ENCODE measurements at places on chromosomes 12 and 14. TPM values are rescaled to one million over a fixed set of nuclear protein-coding genes. Genes with fewer than 3 reads are reported as not detected.

TSHR gene
- not detected for total RNA-seq

TMEM52B gene
- total RNA-seq, result not detected

LRRC10 gene
- not detected for total RNA-seq

OR4E2 gene
- total RNA-seq, result not detected

CMTM5 gene
- 0.60 TPM for total RNA-seq

VWF gene
- not detected for total RNA-seq

RPL10L gene
- total RNA-seq, result not detected

EDDM3A gene
- total RNA-seq, result not detected

DNA sequence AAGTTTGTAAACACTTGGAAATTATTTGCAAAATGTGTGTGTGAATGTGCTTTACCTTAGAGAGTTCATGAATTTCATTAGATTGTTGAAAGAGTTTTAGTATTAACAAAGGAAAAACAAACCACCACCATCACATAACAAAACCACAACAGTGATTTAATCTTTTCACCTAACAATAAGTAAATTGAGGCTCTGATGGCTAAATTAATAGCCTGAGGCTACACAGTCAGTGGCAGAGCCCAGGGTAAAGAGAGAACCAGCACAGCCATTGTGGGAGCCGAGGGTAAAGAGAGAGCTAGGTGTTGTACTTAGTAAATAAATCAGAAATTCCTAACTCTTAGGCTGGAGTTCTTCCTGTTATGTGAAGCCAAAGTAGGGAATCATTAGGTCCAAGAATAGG, 51.2 kb upstream of the CAPRIN2 start:
- no peak for DNase-seq

DNA sequence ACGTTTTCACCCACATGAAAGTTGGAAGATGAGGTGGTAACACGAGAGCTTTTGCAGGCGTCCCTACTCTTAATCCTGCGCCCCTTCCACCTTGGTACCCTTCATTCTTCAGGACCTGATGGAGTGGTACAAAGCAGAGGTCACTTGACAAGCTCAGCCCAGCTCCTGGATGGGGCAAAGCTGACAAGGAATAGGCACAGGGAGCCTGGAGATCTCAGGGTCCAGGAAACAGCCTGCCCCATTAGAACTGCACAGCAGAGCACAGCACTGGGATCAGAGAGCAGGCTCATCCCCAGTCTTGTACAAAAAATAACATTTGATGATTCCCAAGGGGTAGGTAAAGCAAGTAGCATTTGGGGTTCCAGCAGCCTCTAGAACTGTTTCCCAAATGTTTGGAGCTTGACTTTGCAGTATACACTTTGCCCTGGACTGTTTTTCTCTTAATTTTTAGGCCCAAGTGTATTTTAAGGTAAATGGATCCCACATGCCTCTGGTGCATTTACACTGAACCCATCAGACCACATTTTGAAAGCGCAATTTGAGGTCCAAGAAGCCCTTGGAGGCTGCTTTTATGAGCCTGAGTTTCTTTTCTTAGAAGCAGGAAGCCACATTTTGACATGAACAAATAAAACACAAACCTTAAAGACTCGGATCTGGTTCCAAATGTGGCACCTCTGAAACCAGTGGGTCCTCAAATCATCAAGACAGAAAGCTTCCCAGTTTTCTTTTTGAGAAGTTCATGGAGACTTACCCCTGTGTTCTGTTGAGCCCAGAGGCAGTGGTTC, 633 bp downstream of the TC2N start:
- DNase-seq, result no peak

GRCh38 chr12:6438345-6438744, 6.4 kb upstream of the CD27 start:
- DNase-seq, result no peak

DNA sequence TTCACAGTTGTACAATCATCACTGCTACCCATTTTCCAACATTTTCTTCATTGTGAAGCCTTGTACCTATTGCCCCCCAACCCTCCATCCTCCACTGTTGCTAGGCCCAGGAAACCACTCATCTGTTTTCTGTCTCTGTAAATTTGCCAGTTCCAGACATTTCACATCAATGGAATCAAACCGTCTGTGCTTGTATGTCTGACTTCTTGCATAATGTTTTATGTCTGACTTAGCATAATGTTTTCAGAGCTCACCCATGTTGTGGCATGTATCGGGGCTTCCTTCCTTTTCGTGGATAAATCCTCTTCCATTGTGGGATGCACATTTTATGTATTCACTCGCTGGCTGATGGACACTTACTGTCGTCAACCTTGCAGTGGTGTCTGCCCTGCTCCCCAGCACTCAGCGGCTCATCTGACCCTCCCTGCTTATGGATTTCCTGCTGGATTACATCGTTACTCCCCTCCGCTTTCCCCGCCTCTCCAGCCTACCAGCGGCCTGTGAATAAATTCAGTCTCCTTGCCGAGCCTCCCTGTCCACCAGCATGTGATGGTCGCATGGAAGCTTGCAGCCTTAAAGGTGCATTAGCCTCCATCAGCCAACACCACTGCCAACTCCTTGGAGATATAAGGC, 727.6 kb upstream of the TMEM132C start:
- DNase-seq, result peak; percentile 22

GRCh38 chr14:21123429-21123828, 22.6 kb downstream of the TMEM253 start:
- DNase-seq, result no peak

- no peak for DNase-seq
These were observed 100.2 kb downstream of the RIN3 start for GRCh38 chr14:92613681-92614260.

GRCh38 chr14:90893510-90893909, 77.3 kb upstream of the TTC7B start:
- DNase-seq, result no peak

GRCh38 chr14:23056145-23056955, 970 bp downstream of the CDH24 start:
- peak; percentile 63 for DNase-seq

- no peak for DNase-seq
These were observed 62.5 kb upstream of the GPR68 start for GRCh38 chr14:91307046-91307445.

DNA sequence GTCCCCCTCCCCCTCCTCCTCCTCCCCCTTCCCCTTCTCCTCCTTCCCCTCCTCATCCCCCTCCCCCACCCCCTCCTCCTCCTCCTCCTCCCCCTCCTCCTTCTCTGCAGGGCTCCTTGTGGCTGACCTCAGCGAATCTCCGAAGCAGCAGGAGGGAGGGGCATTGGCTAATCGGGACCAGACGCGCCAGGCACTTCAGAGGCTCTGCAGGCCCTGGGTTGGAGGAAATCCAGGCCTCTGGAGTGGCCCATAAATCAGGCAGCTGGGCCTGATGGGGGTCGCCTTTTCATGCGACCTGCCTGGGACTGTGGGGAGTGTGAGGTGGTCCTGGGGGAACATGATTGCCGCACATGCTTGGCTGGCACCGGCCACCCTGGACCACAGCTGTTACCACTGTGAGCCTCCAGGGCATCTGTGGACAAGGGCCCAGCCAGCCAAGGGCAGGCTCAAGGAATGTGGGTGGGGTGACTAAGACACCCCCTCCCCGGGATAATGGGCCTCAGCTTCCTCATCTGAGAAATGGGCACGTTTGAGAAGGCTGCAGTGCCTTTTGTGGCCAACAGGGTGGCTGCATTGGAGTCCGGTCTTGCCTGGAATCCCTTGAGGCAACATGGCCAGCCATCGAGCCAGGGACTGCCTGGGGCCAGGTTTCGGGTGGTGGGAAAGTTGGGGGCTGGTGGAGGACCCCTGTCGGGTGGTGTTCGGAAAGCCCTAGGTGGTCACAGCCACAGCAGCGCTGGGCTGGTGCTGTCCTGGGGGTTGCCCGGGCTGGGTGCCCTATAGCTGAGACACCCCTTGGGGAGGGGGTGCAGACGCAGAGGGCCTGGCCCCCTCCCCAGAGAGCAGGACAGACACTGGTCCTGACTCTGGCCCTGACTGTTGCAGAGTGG, 12.0 kb downstream of the KIF26A start:
- DNase-seq, result no peak

DNA sequence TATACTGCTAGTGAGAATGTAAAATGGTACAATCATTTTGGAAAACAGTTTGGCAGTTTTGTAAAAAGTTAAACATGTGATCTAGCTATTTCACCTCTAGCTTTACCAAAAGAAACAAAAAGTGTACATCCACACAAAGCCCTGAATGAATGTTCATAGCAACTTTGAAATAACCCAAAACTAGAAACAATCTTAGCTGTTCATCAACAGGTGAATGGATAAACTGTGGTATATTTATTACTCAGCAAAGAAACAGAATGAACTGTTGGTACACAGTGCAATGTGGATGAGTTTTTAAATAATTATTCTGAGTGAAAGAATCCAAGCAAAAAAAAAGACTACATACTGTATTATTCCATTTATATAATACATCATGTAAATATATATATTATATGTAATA, 36.3 kb downstream of the TPCN1 start:
- no peak for DNase-seq

DNA sequence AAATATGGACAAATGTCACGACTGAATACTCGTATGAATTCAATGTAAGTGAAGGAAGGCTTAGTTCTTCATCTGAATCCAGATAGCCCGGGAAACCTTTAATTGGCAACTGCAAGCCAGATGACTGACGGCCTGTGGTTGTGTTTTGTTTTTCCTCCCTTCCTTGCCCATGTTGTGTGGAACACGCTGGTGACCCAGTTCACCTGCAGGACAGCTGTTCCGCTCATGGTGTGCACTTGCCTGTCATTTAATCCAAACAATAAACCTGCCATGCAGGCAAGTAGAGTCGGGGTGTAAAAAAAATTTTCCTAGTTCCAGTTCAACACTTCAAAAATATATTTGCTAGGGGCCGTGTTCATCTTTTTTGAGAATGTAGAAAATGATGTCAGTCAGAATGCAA, 88.0 kb downstream of the TMEM132D start:
- no peak for DNase-seq

GRCh38 chr12:53199700-53200099, 7.4 kb downstream of the ITGB7 start:
- DNase-seq, result no peak

All from RPMI7951 (cell line).